Upper lobe of left lung (tissue), 6 donors: ENCODE measurements at places on chromosomes 13 and 19.
A peak's percentile ranks its signal among the peaks of the same experiment; 100 is the strongest.

DNA sequence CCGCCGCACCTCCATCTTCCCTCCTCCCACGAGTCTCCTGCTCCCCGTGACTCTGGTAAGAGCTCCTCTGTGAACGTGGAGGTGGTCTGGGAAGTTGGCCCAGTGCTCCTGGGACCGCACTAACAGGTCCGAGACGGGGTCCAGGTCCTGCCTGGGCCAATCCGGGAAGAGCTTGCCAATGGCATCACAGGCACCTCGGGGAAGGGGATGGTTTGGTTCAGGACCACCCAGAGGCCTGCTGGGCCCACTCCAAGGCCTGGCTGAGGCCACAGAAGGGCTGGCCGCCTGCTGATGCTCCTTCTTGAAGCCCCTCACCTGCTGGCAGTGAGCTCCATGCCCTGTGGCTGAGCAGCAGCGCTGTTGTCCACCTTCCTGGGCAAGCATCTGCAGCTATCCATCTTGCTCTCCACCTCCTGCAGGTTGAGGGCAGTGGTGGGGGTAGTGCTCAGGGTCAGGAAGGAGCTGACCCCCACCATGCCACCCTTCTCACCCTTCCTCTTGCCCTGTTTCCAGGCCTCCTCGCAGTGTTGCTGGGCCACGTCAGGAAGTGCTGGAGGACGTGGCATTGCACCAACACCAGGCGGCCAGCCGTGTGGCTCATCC lies 41.2 kb upstream of the TPM4 start:
- DNase-seq, result peak; percentile 58

- no peak for DNase-seq
These were observed 16.2 kb upstream of the MIR17HG start for GRCh38 chr13:91331047-91331915.

DNA sequence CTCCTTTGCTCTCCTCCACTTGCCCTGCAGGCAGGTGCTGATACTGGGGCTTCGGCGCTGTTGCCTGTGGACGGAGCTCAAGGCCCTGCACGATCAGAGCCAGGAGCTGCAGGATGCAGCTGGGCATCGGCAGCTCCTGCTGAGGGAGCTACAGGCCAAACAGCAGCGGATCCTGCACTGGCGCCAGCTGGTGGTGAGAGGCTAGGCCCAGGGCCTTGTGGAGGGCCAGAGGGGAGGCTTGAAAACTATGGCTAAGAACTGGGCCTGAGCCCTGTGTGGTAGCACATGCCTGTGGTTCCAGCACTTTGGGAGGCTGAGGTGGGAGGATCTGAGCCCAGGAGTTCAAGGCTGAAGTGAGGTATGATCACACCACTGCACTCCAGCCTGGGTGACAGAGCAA lies 6.3 kb downstream of the HAUS5 start:
- DNase-seq, result no peak

- no peak for DNase-seq
These were observed 4.4 kb upstream of the CHAMP1 start for GRCh38 chr13:114309806-114310410.

DNA sequence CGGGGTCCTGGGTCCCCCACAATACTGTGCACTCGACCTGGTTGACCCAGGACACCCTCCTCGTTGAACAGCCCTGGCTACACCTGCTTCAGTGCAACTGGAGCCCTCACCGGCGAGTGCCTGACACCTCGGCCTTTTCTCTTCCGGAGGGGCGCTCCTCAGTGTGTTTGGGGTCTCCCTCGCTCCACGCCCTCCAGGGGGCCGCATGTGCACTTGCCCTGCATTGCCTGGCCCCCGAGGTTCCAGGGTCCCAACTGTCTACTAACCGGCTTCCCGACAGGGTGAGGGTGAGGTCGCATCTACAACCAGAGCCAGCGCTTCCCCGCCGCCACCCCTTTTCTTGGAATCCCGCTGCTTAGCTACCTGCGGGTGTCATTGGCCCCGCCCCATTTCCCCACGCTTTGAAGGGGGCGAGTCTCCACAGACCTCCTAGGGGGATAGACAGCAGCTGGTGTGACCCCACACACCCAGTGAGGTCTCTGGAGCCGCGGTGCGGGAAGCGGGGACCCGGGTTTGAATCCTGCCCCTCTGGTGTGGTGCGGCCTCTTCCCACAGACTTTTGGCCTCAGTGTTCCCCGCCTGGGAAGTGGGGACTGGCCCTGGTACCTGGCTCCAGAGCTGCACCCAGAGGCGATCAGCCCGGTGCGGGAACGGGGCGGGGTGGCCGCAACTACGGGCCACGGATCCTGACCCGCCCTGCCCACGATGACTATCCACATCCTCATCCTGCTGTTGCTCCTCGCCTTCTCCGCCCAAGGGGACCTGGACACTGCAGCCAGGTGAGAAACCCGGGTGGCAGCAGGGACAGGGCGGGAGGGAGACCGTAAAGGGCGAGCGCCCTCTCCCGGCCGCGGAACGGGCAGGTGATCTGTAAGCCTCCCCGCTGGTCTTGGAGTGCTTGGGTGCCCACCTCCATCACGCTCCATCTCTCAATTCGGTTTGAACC lies at the start of gene ADM5:
Gene ADM5 (plus strand): TSS at position 462 of the 946 bp plus-strand sequence. CDS start 244 bp downstream, at position 706.
- DNase-seq, result peak; percentile 89

GRCh38 chr13:33213024-33213768 lies 72.4 kb downstream of the STARD13 start:
- no peak for DNase-seq

- DNase-seq, result peak; percentile 81
These were observed 464.4 kb downstream of the ITGBL1 start for GRCh38 chr13:101916775-101917474.

- DNase-seq, result no peak
These were observed 74.7 kb downstream of the SERP2 start for GRCh38 chr13:44448373-44448772.

- DNase-seq, result peak; percentile 35
These were observed 7.8 kb upstream of the HIF3A start for GRCh38 chr19:46288896-46289588.

DNA sequence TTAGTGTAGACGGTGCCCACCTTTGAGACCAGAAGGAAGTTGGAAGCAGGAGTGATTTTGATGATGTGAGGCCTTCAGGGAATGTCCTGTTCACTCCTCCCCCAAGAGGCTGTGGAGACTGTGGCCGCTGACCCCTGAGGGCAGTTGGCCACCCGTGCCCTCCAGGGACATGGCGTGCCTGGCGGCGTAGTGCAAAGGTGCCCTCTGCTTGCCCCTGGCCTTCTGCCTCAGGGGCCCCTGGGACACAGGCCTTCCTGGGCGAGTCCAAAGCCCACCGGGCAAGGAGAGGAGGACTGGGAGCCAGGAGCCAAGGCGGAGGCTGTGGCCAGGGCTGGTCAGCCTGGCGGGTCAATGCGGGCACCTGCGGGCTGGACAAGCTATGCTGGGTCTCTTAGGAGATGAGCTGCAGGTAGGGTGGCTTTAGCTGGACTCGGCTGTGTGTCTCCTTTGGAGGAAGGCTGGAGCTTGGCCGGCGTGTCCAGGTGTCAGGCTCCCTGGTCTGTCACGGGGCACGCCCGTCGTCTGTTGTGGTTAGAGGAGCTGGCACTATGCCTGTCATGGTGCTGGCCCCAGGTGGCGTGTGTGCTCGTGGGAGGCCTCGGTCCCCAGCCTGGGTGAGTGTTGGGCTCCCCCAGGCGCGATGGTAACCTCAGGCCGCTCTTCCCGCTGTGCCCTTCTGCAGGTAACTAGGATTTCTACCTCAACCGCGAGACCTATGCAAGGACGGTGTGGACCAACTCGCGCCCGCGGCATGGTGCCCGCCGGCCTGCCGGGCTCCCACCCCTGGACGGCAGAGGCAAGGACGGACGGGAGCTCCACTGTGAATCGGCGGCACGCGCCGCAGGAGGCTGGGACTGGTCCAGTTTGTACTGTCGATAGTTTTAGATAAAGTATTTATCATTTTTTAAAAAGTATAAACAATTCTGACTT lies 6.8 kb downstream of the PLEKHJ1 start:
- peak; percentile 86 for DNase-seq

- DNase-seq, result no peak
These were observed 44.2 kb downstream of the TBC1D4 start for GRCh38 chr13:75437582-75438318.

- peak; percentile 84 for DNase-seq
These were observed 25.9 kb downstream of the MPND start for GRCh38 chr19:4369109-4369887.

DNA sequence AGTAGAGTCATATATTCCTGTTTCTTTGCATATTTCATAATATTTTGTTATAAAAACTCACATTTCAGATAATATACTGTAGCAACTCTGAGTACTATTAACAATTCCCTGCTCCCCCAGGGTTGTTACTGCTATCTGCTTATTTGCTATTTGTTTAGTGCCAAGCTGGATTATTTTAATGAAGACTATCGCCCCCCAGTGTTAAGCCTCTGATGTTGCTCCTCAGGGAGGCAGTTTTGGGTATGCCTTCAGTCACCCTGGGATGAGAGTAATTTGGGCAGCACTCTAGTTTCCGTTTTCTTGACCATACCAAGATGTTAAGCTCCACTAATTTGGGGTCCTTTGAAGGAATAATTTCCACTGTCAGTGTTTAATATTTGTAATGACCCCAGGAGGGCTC lies 46.0 kb downstream of the MICU2 start:
- no peak for DNase-seq

DNA sequence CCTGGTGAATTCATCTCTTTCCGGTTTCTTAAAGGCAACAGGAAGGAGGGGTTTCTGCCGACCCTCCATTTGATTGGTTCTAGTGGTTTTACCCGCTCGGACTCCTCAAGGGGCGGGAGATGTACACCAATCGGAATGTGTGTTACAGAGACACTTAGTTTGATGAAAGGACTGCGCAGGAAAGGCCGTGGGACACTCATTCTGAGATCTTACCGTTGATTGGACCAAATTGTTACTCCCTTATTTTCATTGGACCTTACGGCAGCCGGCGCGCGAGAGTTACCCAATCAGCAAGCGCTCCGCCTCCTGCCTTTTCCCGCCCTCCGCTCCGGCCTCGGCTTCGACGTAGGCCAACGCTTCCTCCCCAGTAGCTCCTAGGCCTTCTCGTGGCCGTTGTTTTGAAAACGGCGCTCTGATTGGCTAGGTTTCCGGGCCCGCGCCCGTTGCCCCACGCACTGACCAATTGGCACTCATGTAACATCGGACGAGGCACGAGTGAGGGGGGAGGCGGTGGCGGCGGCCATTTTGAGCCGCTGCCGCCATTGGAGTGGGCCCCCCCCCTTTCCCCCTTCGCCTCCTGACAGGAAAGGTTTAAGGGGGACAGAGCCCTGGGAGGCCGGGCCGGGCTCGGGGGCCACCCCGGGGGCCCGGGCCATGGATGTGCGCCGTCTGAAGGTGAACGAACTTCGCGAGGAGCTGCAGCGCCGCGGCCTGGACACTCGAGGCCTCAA lies at the start of gene HNRNPUL1:
Gene HNRNPUL1 (plus strand): TSS at position 523 of the 731 bp plus-strand sequence. CDS start 132 bp downstream, at position 655.
- DNase-seq, result peak; percentile 98

DNA sequence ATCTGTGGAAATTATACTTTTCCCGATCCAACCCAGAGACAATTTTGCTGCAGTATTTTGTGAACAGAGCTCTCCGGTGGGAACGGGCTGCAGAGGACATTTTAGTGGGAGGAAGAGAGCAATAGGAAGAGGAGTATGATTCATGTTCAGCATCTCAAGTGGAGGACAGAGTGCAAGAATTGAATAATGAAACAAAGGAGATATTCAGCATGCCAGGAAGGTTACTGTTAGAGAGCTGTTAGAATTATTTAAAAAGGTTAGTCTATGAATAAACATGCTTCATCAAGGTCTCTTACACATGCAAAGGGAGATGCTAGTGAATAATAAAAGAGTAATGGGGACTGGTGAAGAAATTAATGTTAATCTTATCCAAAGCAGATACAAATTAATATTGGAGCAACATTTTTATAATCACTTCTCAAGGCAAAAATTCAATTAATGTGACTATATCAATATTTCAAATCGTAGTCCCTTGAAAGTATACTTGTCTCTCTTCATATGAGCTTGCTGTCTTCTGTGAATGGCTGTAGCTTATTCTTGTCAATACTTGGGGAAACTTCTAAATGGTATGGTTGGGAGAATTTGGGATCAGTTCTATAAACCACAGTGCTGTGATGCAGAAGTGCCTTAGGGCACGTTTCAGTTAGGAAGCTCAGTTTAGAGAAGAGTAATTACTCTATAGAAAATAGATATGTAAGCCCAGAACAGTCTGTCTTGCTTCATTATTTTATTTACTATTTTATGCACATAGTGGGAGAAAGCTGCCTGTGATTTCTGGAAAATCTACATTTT lies 1165.8 kb downstream of the OLFM4 start:
- DNase-seq, result no peak

- no peak for DNase-seq
These were observed 1680.9 kb downstream of the OLFM4 start for GRCh38 chr13:54709546-54709945.

- DNase-seq, result no peak
These were observed 143.5 kb downstream of the DCT start for GRCh38 chr13:94335761-94336526.

DNA sequence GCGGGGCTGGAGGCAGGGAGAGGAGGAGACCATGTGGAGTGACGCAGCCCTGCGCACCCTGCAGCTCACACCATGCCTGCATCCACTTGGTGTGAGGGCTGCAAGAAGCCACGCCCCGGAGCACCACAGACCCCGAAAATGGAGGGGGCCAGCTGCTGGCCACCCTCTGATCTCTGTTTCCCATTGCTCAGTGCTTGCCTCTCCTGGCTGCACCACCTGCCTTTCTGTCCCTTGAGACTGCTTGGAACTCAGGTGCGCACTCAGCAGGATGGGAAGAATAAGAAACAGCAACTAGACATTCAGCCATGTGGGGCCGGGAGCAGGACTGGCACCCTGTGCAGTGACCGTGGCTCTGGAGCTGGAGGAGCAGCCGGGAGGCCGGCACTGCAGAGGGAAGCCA lies 64.0 kb downstream of the ANKRD10 start:
- DNase-seq, result no peak

GRCh38 chr19:46118136-46118535 lies 6.4 kb downstream of the IGFL3 start:
- DNase-seq, result no peak

GRCh38 chr19:58562122-58563033 lies 4.0 kb upstream of the UBE2M start:
- DNase-seq, result peak; percentile 90

GRCh38 chr19:17379221-17379631 lies 2.1 kb upstream of the PLVAP start:
- DNase-seq, result no peak

GRCh38 chr13:80923907-80924306 lies 583.0 kb upstream of the SPRY2 start:
- no peak for DNase-seq

DNA sequence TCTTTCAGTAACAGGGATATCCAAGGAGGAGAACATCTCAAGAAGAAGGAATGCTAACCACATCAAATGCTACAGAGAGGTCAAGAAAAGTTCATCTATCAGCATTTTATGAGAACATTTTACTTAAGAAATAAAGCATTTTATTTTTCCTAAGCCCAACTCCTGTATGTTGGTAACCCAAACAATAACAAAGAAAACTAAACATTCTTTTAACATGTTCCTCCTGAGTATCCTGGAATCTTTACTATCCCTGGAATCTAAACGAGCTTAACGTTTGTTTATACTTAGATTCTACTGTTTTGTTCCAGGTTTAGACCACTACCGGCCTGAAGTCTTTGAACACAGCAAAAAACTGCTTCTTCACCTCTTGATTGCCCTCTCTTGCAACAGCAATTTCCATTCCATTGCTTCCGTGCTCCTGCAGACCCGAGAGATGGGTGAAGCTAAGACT lies 89.7 kb downstream of the ZAR1L start:
- no peak for DNase-seq

- no peak for DNase-seq
These were observed 15.4 kb upstream of the KPTN start for GRCh38 chr19:47499371-47499770.

- no peak for DNase-seq
These were observed 251.0 kb downstream of the UQCRFS1 start for GRCh38 chr19:28961772-28962500.
